Gastrocnemius medialis (tissue), 4 donors: ENCODE measurements at places on chromosomes 1 and 21.

DNA sequence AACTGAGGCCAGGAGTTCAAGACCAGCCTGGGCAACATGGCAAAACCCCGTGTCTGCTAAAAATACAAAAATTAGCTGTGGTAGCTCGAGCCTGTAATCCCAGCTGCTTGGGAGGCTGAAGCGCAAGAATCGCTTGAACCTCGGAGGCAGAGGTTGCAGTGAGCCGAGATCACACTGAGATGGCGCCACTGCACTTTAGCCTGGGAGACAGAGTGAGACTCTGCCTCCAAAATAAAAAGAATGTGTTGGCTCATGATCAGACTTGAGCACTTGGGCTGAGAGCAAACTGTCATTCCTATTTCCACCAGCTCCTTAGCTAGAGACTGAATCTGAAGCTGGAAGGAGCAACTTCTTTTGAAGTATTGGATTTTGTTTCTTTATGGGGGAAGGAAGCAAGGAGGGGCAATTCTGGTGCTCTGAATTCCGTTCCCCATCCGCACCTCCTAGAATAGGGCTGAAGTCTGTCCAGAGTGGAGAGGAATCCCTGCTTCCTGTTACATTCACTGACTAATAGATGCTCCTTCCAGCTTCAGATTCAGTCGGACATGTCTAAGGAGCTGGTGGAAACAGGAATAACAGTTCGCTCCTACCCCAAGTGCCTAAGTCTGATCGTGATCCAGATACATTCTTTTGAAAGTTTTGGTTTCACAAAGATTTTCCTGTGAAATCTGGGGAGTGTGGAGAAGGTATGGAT lies 3.8 kb downstream of the ZNF672 start:
- DNase-seq = no peak

- DNase-seq = peak; percentile 55
These were observed 2.1 kb downstream of the ARHGEF2 start for GRCh38 chr1:155976062-155976912.

DNA sequence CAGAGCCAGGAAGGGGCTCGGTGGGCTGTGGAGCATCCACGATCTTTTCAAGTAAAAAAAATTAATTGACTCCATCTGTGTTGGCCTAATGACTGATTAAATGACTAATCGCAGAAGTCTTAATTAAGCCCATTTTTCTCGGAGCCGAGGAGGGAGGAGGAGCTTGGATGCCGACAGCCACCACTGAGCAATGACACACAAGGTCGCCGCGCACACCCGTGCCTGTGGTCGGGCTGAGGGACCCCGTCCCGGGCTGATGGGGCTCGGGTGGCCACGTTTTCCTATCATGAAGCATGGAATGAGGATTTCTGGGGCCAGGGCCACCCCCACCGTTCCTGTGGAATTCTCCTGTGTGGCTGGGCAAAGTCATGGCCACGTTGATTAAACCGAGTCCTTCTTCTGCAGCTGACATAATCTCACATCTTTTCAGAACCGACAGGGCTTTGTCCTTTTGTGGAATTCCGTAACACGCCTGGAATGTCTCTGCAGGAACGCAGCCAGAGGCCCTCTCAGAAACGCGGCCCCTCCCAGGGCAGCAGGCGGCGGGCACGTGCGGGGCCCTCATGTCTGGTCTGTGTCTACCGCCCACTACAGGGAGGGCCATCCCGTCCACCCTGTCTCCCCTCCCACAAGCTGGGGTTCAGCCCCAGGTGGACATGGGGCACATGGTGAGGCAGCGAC lies 60.7 kb downstream of the MORN1 start:
- peak; percentile 58 for DNase-seq

GRCh38 chr1:41429641-41430035 lies 54.8 kb downstream of the EDN2 start:
- no peak for DNase-seq

DNA sequence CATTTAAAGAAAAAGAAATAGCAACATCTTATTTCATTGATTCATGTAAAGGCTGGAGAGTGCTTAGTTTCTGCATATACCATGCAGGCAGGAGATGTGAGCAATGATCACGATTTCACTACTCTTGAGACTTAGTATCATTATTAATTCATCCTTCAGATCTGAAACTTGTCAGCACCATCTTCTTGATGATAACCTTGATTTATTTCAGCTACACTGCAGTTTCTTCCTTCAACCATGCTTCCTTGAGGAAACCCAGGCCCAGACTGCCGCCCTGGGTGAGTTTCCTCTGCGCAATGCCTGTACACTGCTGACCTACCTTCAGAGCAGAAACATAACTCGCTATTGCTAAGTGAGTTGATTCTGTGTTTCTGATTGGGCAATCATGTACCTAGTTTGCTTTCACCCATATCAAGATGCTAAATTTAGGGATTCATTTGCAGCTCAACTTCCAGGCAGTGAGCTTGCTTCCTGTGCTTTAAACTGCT lies 13.5 kb upstream of the BCL10 start:
- no peak for DNase-seq

DNA sequence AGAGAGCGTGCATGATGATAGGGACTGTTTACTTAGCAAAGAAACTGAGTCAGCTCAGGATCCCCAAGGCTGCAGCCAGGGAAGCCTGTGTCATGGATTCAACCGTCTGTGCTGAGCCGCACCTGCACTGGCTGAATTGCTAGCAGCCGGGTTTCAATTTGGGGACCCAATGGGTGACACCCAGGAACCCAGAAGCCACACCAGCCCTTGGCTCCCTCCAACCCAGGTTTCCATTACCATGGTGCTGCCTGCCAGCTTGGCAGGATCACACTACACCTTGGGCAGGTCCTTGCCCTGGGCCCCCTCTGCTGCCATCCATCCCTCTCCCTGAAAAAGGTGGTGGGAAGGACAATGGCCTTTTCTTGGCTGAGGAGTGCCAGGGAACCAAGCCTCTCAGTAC lies 64.0 kb upstream of the CLDN14 start:
- no peak for DNase-seq

DNA sequence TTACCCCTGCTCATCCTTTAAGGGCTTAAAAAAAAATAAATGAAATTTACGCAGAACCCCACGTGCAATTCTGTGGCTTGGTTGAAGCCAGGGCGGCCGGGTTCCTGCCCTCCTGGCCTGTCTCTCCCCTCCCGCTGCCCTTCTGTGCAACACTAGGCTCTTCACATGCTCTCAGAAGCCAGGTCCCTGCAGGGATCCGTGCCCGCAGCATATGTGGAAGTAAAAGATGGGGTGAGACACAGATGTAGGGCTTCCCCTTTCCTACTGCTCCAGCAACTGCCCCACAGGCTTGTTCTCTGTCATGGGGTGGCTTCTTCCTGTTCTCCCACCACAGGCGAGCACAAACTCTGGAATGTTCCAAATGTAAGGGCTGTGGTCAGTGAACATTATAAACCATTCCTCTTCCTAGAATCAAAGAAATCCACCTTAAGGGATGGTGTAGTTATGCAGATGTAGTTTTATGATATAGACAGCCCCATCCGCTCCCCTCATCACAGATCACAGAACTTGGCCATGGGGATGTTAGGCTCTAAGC lies 535.4 kb downstream of the KIF26B start:
- no peak for DNase-seq

DNA sequence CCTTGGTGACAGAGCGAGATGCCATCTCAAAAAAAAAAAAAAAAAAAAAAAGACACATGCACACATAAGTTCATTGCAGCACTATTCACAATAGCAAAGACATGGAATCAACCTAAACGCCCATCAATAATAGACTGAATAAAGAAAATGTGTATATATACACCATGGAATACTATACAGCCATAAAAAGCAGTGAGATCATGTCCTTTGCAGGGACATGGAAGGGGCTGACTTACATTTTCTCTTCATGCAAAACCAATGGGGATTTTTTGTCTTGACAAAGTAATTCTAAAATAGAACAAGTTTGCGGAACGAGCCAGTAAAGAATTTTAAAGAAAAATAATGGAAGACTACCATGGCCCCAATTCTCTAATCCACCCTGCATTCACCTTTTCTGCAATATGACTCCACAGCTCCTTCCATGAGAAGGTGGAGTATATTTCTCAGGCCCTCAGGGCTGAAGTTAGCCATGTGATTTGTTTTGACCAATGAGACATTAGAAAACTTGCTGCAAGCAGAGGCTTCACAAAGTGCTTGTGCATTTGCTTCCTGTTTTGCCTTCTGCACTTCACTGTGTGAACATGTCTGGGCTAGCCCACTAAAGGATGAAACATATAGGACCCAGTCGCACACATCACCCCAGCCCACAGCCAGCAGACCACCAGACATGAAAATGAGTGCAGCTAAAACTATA lies 78.8 kb upstream of the NR5A2 start:
- no peak for DNase-seq

DNA sequence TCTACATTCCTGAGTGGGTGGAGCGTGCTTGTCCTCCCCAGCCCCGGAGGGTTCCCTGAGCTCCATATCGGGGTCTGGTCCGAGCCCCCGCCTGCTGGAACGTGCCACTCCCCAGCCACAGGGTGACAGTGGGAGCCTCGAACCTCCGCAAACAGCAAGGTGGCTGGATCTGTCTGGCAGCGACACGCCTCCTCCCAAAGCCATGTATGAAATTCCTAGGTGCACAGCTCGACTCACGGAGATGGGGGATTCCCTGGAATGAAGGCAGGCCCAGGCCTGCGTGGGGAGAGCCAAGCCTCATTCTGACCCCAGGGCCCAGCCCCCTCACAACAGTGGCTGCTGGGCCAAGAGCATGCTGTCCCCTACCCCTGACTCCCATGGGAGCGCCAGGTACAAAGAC lies 32.9 kb downstream of the TP73 start:
- no peak for DNase-seq

DNA sequence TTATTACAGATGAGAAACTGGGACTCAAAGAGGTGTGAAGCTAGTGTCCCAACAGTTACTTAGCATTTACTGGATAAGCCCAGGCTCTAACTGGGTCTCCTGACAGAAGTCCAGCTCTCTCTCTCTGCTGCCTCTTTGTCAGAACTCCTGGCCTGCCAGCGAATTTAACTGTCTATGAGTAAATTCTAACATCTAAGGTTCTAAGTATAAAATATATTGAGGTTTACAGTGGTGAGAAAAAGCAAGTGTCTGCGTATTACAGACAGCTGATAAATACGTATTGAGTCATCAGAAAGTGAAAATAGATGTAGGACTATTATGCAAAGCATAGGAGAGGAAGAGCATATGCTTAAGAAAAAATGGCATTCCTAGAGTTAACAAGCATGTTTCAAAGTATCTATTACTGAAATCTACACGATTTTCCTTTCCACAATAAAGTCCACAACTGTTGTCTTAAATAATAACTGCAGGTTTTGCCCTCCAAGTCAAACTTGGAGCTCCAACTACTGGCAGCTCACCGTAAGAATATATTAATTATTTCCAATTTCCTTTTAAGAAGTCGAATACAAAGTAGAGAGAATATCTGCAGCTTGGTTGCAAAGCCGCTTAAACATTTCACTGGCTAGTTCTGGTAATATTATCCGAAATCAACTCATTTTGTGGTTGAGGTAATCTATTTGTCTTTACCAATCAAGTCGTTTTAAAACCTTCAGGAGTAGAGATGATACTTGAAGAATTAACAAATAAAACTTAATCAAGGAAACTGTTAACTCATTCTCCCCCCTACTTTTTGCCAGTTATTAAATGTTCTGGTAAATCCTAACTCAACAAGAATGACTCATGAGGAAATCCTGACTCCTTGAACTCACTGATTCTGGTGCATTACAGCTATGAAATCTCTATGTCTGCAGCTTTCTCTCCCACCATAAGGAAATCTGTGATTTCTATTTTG lies 1.4 kb upstream of the RGS2 start:
- DNase-seq = no peak

GRCh38 chr1:53195246-53196016 lies 1.2 kb upstream of the CPT2 start:
- DNase-seq = no peak
